ENCODE measurements at places on chromosomes 1 and 21.

DNA sequence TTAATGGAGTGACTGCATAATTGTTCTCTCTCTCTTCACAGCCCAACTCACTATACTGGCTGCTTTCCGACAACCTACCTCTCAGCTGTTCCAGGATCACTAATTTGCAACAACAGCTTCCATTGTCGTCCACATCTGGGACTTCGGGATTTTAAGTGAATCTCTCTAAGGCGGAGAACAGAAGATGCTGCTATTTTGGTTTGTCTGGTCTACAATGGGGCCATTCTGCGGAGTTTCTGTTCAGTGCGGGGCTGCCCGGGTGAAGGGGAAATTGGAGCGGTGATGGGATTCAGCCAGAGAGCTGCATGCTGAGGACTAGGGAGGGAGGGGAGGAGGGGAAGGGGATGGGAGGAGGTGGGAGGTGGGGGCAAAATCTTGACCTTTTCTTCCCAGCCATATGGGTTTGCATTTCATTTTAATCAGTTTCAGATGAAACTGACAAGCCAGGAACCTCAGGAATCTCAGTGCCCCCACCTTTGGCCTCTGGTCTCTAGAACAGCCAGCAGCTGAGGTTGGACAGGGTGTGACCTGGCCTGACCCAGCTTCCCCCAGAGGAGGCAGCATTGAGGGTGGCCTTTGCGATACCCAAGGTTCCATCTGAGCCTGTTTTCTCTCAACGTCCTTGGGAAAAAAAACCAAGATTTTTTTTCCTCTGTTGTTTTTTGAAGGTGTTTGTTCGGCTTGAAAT lies 6.9 kb upstream of the SRP9 start:
- DNase-seq = no peak

GRCh38 chr21:41521489-41522027 lies 13.6 kb upstream of the TMPRSS2 start:
- no peak for DNase-seq

GRCh38 chr1:198686069-198686728 lies 47.4 kb downstream of the PTPRC start:
- DNase-seq = no peak

GRCh38 chr21:42677339-42678321 lies 24.2 kb downstream of the PDE9A start:
- no peak for DNase-seq

GRCh38 chr21:44010429-44010828 lies 1.7 kb upstream of the TRAPPC10 start:
- no peak for DNase-seq

- DNase-seq = no peak
Observed at GRCh38 chr1:6129313-6129712, 50.8 kb downstream of the CHD5 start.

GRCh38 chr1:51324251-51325010 lies 5.9 kb downstream of the TTC39A start:
- DNase-seq = no peak

DNA sequence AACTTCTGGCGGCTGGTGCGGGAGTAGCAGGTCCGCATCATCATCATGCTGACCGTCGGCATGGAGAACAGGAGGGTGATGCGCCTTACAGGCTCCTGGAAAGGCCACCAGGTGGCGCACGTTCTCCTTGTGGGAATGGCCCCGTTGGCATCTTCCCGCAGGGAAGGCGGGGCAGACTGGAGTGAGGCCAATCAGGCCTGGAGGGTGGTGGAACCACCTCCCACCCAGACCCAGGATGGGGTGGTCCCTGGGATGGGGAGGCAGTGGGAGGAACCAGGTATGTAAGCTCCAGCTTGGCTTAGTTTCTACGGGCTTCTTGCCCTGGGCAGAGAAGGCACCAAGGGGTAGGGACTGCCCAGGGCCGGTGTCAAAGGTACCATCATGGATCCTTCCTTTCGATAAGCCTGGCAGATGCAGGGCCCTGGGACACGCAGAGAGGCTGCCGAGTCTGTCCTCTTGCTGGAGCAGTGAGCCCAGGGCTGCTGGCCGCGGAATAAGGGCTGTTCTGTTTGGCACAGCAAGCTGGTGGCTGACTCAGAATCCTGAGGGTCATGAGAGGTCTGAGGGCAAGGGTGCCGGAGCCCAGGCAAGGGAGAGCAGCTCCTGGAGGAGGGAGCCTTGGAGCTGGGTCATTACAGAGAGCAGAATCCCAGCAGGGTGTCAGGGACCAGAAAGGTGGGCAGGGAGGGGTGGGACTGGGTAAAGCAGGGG lies 8.7 kb upstream of the LGR6 start:
- DNase-seq = peak; percentile 54

- no peak for DNase-seq
Observed at GRCh38 chr1:237411621-237412020, 369.6 kb downstream of the RYR2 start.

GRCh38 chr1:71916894-71917293 lies 365.4 kb downstream of the NEGR1 start:
- DNase-seq = no peak

All from stimulated activated CD4-positive, alpha-beta T cell treated with anti-CD3 and anti-CD28 coated beads, Interleukin-4, amount 100 ng/mL, for 4 hours (primary cell).